Activated CD4-positive, alpha-beta memory T cell treated with anti-CD3 and anti-CD28 coated beads for 36 hours (primary cell): ENCODE measurements at places on chromosomes 5 and 9. TPM values are rescaled to one million over a fixed set of nuclear protein-coding genes. Genes with fewer than 3 reads are reported as not detected.

GRCh38 chr9:79166005-79166404, 405.8 kb upstream of the TLE4 start:
- no peak for DNase-seq
- peaks cover 3% of the 10 kb centered on the region for H3K27me3 ChIP-seq
- H3K4me3 ChIP-seq: no peak overlapping the region
- no peaks in the 10 kb centered on the region for H3K36me3 ChIP-seq
- H3K4me1 ChIP-seq: no peaks in the 10 kb centered on the region
- no peak overlapping the region for H3K27ac ChIP-seq

GRCh38 chr5:3593771-3594509, 1.7 kb upstream of the IRX1 start:
- H3K36me3 ChIP-seq: peaks cover 8% of the 10 kb centered on the region
- DNase-seq: no peak
- peaks cover 3% of the 10 kb centered on the region for H3K4me1 ChIP-seq
- no peak overlapping the region for H3K4me3 ChIP-seq
- H3K27me3 ChIP-seq: peaks cover 61% of the 10 kb centered on the region

DNA sequence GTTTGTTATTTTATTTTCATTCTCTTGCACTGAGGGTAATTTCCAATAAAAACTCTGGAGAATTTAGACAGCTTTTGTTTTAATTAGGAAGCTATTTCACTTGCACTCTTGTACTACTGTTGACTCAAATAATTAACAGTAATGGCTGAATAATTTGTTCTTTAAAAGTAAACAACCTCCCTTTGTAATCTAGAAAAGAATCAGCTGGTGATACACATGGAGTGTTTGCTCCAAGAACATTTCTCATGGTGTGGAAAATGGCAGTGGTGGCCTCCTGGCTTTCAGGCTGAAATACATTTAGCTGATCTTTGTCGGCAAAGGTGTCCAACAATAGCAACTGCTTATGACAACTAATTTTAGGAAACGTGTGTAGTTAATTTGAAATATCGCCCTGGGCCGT, 129.4 kb downstream of the C9orf152 start:
- H3K4me1 ChIP-seq: peaks cover 14% of the 10 kb centered on the region
- H3K27ac ChIP-seq: no peak overlapping the region
- no peak overlapping the region for H3K4me3 ChIP-seq
- no peak for DNase-seq

GRCh38 chr5:181044093-181044599, 4.1 kb downstream of the BTNL9 start:
- H3K4me1 ChIP-seq: no peaks in the 10 kb centered on the region
- DNase-seq: no peak
- no peak overlapping the region for H3K4me3 ChIP-seq
- H3K27me3 ChIP-seq: peaks cover 31% of the 10 kb centered on the region

- H3K36me3 ChIP-seq: peaks cover 2% of the 10 kb centered on the region
- H3K4me1 ChIP-seq: no peaks in the 10 kb centered on the region
- no peak overlapping the region for H3K4me3 ChIP-seq
- no peak for DNase-seq
- no peaks in the 10 kb centered on the region for H3K27me3 ChIP-seq
These were observed 40.4 kb upstream of the ECM2 start for GRCh38 chr9:92576175-92576574.

- no peaks in the 10 kb centered on the region for H3K4me1 ChIP-seq
- H3K27ac ChIP-seq: no peak overlapping the region
- no peak for DNase-seq
- peaks cover 5% of the 10 kb centered on the region for H3K27me3 ChIP-seq
- no peaks in the 10 kb centered on the region for H3K36me3 ChIP-seq
- H3K4me3 ChIP-seq: no peak overlapping the region
These were observed 97.0 kb upstream of the TARS1 start for GRCh38 chr5:33343676-33344327.

DNA sequence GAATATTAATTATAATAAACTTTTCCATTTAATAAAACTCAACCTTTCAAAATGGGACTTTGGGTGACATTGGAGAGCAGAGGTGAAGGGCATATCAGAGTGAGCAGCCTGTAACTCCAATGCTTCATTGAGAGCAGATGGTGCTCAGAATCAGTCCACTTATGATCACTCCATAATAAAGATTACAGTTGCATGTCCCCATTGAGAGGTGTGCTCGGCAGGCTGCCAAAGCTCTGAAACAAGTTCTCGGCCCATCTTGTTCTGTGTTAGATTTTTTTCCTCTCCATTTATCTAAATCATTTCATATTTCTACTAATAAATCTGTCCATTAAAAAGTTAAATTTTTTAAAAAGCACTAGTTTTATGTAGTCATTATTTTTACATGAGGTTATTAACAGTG, 1786.4 kb upstream of the WWC1 start:
- H3K4me3 ChIP-seq: no peak overlapping the region
- no peak overlapping the region for H3K27ac ChIP-seq
- no peaks in the 10 kb centered on the region for H3K36me3 ChIP-seq
- H3K4me1 ChIP-seq: no peaks in the 10 kb centered on the region
- no peak for DNase-seq
- H3K27me3 ChIP-seq: no peaks in the 10 kb centered on the region

DNA sequence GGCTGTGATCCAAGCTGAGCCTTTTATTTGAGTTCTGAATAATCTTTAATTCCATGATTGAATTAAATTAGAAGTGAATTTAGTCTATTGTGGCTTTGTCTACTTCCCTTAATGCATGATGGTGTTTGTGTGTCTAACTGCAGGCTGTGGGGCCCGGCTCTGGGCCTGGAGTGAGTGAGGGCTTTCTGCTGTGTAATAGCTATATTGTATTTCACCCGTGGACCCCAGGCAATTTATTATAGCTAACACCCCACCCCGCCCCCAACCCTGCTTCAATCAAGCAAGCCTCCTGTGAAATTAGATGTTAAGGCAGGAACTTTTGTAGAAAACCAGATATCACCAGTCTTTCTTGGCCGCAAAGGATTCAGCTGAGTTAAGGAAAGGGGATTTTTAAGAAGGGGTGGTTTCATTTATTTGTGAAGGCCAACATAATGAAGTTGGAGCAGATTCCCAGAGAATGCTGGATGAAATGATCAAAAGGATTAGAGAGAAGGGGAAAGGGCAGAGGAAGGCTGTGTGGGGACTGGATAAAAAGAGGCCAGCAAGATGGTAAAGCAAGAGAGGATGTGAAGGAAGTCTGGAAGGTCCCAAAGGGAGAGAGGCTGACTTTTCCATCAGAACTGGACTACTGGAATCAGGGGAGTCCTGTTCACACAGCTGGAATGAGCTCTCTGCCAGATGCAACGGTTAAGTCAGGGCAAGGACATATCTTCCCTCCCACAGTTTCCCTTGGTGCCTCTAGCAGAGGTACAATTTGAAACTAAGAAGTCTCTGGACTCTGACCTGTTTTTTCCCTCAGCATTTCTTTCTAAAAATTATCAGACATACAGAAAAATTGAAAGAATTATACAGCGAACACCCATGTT, 125.3 kb upstream of the SAP30L start:
- no peak for DNase-seq
- H3K27ac ChIP-seq: no peak overlapping the region

DNA sequence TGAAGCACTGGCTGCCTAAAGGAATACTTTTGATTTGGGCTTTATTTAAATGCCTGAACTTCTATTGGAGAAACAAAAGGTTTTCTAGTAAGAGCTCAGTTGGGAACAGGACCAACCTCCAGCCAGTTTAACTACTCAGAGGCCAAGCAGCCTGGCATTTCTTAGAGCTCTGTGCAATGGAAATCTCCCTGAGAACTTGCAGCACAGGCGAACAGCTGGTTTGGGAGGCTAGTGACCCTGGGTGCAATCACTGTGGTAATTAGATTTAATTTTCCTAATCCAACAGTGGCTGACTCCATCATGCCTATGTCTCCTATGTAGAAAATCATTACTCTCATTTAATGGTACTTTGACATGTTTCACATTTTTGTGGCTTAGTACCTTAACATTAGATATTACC, 1.0 kb upstream of the CDH6 start:
- peaks cover 10% of the 10 kb centered on the region for H3K4me1 ChIP-seq
- H3K36me3 ChIP-seq: no peaks in the 10 kb centered on the region
- no peak overlapping the region for H3K27ac ChIP-seq
- peaks cover 39% of the 10 kb centered on the region for H3K27me3 ChIP-seq
- H3K4me3 ChIP-seq: no peak overlapping the region
- no peak for DNase-seq

DNA sequence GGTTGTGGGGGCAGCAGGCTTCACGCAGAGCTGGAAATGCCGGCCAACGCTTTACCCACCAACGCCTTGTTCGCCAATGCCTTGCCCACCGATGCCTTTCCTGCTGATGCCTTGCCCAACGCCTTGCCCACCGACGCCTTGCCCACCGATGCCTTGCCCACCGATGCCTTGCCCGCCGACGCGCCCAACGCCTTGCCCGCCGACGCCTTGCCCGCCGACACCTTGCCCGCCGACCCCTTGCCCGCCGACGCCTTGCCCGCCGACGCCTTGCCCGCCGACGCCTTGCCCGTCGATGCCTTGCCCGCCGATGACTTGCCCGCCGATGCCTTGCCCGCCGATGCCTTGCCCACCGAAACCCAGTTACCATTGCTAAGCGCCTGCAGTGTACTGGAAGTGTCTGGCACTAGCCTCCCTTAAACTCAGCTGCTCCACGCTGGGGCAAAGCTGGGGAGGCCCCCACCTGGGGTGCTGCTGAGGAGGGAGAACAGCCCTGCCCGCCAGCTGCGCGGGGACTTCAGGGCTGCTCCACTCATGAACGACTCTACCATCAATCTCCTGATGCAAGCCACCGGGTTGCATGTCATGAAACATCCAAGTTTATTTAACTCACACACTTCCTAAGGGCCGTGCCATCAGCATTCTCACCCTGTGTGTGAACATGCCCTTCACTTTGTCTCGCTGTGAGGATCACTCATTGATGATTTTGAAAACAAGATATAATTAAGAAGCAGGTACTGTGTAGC, 1.8 kb downstream of the SLC6A18 start:
- no peak overlapping the region for H3K4me3 ChIP-seq
- H3K4me1 ChIP-seq: no peaks in the 10 kb centered on the region
- peaks cover 7% of the 10 kb centered on the region for H3K27me3 ChIP-seq
- H3K27ac ChIP-seq: no peak overlapping the region

GRCh38 chr9:28301281-28301680, 728.0 kb upstream of the C9orf72 start:
- no peak overlapping the region for H3K27ac ChIP-seq
- H3K4me1 ChIP-seq: no peaks in the 10 kb centered on the region
- no peak overlapping the region for H3K4me3 ChIP-seq
- no peak for DNase-seq
- H3K27me3 ChIP-seq: no peaks in the 10 kb centered on the region

- DNase-seq: no peak
- no peak overlapping the region for H3K27ac ChIP-seq
- no peaks in the 10 kb centered on the region for H3K4me1 ChIP-seq
- peaks cover 46% of the 10 kb centered on the region for H3K27me3 ChIP-seq
These were observed 6.4 kb downstream of the PRLR start for GRCh38 chr5:35223787-35224395.

- H3K36me3 ChIP-seq: no peaks in the 10 kb centered on the region
- H3K27me3 ChIP-seq: no peaks in the 10 kb centered on the region
- no peaks in the 10 kb centered on the region for H3K4me1 ChIP-seq
- no peak overlapping the region for H3K27ac ChIP-seq
These were observed 603.7 kb downstream of the BNC2 start for GRCh38 chr9:16266648-16267276.

SPATA31C1 gene
- total RNA-seq: not detected

BSPRY gene
- total RNA-seq: 8.5 TPM

ABLIM3 gene
- 0.24 TPM for total RNA-seq

ST8SIA4 gene
- 32.8 TPM for total RNA-seq

SAPCD2 gene
- 6.4 TPM for total RNA-seq

ARHGEF28 gene
- total RNA-seq: 0.05 TPM

FAM153A gene
- 33.7 TPM for total RNA-seq
